NCI-H345 (cell line): ENCODE measurements at places on chromosomes 4 and X.

GRCh38 chrX:68284281-68284904 lies 148.9 kb downstream of the OPHN1 start:
- DNase-seq, result no peak

DNA sequence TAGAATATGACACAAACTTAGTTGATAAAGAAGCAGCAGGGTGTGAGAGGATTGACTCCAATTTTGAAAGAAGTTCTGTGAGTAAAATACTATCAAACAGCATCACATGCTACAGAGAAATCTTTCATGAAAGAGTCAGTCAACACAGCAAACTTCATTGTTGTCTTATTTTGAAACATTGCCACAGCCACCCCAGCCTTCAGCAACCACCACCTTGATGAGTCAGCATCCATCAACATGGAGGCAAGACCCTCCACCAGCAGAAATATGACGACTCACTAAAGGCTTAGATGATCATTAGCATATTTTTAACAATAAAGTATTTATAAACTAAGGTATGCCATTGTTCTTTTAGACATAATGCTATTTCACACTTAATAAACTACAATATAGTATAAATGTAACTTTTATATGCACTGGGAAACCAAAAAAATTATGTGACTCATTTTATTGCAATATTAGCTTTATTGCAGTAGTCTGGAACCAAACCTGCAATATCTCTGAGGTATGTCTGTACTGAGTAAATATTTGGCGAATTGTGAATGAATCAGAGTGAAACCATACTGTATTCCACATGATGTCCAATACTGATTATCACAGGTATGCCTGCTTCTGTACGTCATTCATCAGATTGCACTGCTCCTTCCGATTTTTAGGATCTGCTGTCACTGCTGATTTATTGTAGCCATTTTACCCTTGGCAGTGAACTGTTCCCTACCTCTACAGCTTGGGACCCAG lies 11.6 kb downstream of the FRMPD4 start:
- DNase-seq, result no peak

- DNase-seq, result no peak
These were observed 297.0 kb upstream of the PUDP start for GRCh38 chrX:7444967-7445366.

DNA sequence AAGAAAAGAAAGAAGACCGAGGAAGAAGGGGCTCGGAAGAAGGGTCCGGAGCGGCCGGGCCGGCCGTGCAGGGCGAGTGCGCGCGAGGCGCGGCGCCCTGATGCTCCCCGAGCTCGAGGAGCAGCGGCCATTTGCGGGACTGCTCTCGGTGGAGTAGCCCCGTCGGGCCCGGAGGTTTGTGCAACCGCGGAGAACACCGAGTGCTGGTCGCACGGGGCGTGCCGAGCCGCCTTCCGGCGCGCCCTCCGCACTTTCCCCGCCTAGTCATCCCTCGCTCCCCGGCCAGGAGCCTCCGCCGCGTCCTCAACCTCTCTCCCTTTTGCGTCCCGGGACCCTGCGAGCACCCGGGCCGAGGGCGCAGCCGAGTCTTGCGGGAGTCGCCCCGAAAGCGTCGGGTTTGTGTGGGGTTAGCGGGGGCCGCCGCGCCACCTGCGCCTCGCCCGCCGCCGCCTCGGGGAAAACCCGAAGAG lies 127.4 kb downstream of the LAS1L start:
- no peak for DNase-seq

- no peak for DNase-seq
These were observed 9.2 kb upstream of the ANXA3 start for GRCh38 chr4:78542373-78542772.

GRCh38 chr4:187602339-187603092 lies 393.1 kb upstream of the ZFP42 start:
- DNase-seq, result no peak

DNA sequence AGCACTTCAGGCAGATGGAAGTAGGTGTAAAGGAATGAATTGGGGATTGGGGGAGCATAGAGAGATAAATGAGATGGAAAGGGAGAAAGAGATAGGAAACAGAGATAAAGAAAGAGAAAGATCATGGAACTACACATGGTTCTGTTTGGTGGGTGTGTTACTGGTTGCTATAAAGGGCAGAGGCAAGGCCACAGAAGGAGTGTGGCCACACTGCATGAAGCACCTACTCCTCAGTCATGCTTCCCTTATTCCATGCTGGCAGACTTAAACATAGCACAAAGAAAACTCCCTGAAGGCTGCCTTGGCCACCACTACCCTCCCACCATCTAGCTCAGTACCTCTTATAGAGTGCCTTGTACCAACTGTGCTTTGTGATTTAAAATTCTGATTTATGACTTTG lies 56.9 kb downstream of the OPHN1 start:
- DNase-seq, result no peak

DNA sequence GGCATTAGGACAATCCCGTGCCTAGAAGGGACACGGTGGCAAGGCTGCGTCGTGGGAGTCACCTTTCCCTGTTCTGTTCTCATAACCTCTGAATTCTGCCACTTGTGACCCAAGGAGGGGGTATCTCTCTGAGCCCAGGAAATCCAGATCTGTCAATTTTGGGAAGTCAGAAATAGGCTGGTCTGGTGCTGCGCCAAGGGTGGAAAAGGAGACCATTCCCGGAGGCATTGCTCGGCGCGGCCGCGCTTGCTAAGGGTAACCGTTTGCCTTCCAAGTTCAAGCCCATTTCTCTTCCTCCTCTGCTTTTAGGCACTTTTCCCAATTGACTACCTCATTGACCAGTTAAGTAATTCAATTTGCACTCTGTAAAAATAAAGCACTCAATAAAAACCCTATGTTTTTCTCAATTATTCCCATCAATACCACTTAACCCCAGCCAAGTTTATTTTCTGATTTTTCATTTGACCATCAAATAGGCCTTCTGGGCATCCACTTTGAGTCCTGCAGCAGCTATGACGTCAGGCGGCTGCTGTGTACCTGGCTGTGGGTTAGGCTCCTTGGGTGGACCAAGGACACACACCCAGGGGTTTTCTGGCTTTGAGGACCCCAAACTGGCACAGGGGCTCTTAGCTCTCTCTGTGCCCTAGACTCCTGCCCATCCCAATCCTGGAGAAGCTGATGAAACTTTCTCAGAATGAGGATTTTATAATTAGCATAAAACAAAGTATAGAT lies 12.5 kb downstream of the SORCS2 start:
- DNase-seq, result no peak
